ENCODE measurements at places on chromosomes 4 and X.
A peak's percentile ranks its signal among the peaks of the same experiment; 100 is the strongest.

GRCh38 chrX:34629572-34629971 lies 27.5 kb downstream of the TMEM47 start:
- peak; percentile 54 for DNase-seq

DNA sequence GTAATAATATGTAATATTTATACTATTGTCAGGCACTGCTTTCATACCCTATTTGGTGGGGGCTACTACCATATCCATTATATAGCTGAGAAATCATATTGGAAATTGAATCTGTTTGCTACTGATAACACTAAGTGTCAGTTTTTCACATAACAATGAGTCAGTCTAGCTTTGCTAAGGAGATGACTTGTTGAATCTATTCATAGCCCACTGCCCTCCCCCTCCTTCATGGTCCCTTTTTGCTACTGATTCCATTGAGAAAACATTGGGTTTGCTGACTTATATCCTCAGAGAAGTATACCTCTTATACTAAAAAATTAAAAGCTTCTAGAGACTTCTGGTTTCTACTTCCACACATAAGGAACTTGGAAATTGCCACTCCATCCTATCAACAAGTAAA lies 1898.4 kb downstream of the STIM2 start:
- no peak for DNase-seq

- no peak for DNase-seq
Observed at GRCh38 chr4:47195706-47196105, 164.3 kb downstream of the GABRB1 start.

GRCh38 chr4:163556177-163556576 lies 61.7 kb downstream of the TMA16 start:
- no peak for DNase-seq

DNA sequence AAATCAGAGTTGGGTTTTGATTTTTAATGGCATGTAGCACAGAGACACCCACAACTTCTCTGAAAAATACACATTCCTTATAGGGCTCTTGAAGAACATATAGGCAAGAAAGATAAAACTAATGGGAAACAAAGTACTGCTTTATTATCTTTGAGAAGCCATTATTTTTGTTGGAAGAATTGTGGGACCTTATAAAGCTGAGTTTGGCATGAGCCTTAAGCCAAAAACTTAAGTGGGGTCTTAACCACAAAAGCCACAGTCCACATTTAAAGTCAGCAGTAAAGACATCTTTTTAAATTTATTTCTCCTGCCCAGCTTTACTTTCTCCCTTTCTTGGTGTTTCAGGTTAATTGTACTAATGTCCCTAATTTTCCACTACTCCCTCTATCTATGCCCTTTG lies 1297.3 kb downstream of the C4orf33 start:
- no peak for DNase-seq

- no peak for DNase-seq
Observed at GRCh38 chrX:106899276-106899675, 3.9 kb downstream of the RIPPLY1 start.

DNA sequence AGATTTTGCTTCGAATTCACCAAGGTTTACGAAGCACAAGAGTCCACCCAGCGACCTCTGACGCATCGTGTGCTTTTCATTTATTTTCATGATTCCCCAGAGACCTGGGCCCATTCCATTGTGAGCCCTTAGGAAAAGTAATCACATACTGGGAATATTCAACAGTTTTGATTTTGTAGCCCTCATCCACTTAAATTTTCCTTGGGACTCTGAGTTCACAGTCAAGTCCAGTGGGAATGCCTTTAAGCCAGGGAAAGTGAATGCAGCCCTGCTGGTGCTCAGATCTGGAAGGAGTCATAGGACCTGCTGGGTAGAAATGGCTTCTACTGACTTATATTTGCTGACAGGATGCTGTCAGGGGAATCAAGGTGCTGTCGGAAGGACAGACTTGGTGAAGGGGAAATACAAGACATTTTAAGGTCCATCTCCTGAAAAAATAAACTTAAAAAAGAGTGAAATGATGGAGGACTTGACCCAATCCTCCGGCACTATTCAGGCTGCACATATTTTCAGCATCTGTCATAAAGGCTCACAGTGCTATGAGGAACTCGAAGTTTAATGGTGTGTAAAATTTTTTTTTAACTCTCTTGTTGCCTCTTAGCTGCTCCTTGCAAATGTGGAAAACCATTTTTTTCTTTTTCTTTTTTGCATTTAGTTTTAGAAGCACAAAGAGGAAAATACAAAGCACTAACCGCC lies 204.9 kb downstream of the MID1 start:
- peak; percentile 26 for DNase-seq

- no peak for DNase-seq
Observed at GRCh38 chr4:184196730-184197385, 20.8 kb downstream of the ENPP6 start.

- no peak for DNase-seq
Observed at GRCh38 chr4:171813526-171814250, 484 bp downstream of the GALNTL6 start.

DNA sequence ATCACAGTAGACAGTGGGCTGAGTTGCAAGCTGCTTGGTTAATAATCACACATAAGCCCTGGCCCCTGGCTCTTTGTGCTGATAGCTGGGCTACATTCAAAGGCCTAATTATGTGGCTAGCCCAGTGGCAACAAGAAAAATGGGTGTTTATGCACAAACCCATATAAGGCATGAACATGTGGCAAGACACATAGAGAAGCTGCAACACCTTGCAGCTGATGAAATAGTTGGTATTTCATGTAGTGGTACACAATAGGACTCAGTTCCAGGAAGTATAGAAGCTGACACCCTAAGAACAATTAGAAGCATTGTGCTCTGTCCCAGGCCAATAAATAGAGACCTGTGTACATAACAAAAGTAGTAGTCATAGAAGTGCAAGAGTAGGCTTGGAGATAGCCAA lies 14.6 kb upstream of the ZNF630 start:
- DNase-seq: no peak

DNA sequence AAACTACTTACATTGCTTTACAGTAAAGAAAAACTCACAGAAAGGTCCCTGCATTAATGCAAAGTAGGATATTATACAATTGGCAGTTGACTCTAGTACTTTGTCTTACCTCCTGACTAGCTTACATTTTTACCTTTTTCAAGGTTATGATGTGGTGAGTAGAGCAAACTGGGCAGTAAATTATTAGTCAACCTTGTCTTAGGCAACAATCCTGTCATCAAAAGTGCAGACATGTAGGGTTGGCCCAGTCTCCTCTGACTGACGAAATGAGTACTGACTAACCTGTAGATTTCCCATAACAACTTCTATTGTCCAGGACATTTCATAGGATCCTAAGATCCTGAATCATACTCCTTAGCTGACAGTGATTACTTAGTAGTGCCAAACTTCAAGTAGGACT lies 142.0 kb upstream of the NUDT6 start:
- peak; percentile 15 for DNase-seq

- DNase-seq: no peak
Observed at GRCh38 chr4:70666369-70666768, at the start of gene JCHAIN. JCHAIN (minus strand) TSS chr4:70666508; CDS start chr4:70666490, 18 bp downstream.

- no peak for DNase-seq
Observed at GRCh38 chrX:118726396-118726795, 1.0 kb upstream of the IL13RA1 start.

GRCh38 chrX:10617999-10618351 lies 2.4 kb downstream of the MID1 start:
- no peak for DNase-seq

DNA sequence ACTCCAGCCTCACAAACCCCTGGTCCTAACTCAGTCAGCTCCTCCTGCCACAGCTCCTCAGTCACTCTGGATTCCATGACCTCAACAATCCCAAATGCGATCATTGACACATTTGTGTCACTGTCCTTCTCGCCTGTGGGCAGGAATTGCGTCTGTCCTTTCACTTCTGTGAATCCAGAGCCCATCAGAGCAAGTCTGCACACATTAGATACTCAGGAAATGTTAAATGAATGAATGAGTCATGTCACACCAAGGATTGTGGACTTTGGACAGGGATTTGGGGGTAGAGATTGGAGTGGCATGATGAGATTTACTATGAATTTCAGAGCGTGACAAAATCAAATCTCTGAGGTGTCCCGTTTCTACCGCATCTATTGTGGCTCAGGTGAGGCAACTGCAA lies 11.8 kb upstream of the CLDN24 start:
- DNase-seq: no peak

GRCh38 chr4:61911313-61911756 lies 711.2 kb downstream of the ADGRL3 start:
- DNase-seq: no peak

GRCh38 chr4:118158763-118159375 lies 124.6 kb downstream of the NDST3 start:
- DNase-seq: no peak

GRCh38 chr4:78846258-78846657 lies 70.1 kb downstream of the BMP2K start:
- DNase-seq: no peak

GRCh38 chrX:137034508-137034872 lies 695 bp upstream of the GPR101 start:
- DNase-seq: no peak

DNA sequence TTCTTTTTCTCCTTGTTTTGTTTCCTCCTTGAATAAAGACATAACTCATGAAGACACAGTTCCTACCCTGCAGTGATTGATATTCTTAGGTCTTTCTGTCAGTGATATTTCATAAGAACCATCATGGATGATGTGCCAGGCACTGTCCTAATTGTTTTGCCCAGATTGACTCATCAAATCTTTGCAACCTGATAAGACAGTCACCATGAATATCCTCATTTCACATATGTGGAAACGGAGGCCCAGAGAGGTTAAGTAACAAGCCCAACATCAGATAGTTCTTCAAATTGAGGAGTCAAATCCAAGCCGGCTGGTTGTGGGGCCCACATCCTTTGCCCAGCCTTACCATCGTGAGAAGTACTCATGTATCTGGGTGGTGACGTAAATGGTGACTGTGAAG lies 69.9 kb downstream of the SEL1L3 start:
- no peak for DNase-seq

DNA sequence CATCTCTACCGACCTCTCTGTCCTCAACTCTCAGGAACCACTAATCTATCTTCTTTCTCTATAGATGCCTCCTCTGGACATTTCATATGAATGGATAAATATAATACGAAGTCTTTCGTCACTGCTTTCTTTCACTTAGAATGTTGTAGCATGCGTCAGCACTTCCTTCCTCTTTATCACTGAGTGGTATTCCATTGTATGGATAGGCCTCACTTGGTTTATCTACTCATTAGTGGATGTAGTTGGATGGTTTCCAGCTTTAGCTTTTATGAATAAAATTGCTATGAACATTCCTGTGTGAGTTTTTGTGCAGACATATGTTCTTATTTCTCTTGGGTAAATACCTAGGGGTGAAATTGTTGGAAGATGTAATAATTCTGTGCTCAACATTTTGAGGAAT lies 528.2 kb upstream of the FAT1 start:
- DNase-seq: no peak

DNA sequence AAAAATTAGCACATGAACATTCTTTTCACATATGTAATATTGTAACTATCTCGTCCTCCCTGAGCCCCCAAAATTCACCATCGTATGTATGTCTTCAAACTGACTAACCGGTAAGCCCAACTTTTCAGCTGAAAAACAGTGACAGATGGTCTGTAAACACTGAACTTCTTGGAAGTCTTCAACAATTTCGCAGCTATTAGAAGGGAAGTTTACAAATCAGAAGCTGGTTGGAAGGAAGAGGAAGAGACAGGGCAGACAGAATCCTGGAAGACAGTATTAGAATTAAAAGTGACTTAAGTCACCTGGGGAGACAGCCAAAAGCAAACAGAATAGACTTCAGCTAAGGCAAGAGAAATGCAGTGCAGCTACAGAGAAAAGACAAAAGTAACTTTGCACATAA lies 858.4 kb downstream of the ADGRL3 start:
- DNase-seq: no peak

DNA sequence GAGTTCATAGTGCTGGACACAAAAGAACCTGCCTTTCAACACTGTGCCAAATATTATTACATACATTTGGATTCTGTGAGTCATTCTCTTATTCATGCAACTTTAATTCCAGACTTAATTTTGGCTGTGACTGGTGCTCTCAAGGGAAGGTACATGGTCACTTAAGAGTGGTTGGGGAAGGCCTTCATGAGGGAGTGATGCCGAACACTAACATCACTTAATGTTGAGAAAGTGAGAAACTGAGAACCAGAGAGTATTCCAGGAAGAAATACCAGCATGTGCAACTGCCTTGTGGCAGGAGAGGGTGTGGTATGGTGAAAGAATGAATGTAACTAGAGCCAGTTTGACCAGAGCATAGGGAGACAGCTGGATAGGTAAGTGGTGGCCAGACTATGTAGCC lies 41.5 kb upstream of the FHDC1 start:
- DNase-seq: no peak

DNA sequence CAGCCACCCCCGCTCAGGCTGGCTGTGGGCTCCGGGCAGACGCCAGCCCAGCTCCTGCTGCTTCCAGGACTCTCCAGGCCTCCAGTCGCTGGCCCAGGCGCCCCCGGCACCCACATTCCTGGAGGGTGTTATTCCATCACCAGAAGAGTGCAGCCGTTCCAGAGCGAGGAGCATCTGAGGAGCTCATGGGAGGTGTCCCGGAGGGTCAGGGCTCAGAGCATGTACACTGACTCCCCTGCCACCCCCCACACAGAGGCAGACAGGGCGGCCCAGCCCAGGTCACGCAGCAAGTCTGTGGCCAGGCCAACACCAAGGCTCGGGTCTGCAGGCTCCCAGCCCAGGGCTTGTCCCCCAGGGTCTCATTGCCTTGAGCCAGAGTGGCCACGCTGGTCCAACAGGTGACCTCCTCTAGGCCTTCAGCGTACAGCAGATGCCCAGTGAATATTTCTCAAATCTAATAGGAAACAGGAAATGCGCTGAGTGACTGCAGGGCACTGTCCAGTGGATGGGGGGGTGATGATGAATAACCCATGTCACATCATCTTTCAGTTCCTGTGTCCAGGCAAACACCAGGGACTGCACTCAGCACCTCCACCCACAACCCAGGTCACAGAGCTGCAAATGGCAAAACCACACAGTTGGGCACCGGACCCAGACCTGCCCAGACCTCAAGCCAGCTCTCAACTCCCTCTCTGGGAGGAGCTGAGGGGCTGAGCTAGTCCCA lies 37.2 kb downstream of the ABLIM2 start:
- DNase-seq: no peak

DNA sequence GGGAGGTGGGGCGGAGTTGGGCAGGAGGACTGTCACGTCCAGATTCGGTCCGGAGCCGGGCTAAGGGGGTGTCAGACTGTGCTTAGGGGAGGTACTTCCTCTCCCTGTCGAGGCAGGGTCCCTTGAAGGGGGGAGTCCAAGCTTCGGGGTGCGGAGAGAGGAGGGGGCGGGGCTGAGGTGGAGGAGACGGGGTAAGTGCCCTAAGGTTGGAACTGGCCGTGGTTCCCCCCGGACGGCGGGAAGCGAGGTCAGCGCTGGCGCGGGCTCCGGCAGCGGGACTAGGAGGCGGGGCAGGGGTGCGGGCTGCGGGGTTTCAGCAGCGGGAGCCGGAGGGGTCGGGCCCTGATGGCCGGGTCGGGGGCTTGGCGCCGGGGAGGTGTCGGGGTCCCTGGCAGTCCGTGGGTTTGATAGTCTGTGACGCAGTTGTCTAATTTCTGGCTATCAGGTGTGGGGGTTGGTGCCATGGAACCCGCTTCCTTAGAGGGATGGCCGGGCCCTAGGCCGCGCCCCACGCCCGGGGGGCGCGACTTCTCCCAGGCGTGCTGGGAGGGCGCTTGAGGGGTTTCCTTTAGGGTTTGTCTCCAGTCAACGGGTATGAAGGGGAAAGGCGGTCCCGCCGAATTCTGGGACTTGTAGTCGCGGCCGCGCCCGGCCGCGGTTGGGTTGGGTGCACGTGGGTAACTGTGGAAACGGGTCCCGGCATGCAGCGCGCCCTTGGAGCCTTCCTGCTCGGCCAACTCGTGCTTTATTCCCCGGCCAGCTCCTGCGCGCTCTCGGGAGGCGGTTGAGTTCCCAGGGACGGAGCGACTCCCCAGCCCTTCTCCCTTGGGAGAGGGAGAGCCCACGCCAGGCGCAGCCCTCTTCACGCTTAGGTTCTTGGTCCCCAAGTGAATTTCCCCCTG lies 1.5 kb downstream of the DCUN1D4 start:
- peak; percentile 76 for DNase-seq
